ENCODE measurements at places on chromosomes 7 and 10.
A peak's percentile ranks its signal among the peaks of the same experiment; 100 is the strongest.

GRCh38 chr10:91210435-91210834, 10.0 kb upstream of the PCGF5 start:
- DNase-seq: peak; percentile 80

DNA sequence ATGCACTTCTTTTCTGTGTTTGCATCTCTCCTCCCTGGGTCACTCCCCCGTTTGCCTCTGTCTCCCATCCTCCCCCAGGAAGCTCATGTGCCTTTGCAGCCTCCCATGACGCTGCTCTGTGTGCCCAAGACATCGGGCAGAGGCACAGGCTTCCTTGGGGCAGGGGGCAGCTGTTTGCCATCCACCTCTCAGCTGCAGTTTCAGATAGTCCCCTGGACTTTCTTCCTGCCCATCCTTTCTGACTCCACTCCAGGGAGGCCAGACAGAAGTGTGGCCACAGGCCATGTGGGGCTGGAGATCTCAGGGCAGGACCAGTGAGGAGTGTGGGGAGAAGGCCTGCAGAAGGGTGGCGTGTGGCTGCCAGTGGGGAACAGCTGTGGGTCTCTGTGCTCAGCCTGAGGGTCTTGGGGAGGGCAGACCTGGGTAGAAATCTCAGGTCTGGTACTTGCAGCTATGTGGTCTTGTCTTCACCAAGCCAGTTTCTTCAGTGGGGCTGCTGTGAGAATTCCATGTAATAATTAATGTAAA, 10.6 kb upstream of the SAMD8 start:
- DNase-seq: no peak

DNA sequence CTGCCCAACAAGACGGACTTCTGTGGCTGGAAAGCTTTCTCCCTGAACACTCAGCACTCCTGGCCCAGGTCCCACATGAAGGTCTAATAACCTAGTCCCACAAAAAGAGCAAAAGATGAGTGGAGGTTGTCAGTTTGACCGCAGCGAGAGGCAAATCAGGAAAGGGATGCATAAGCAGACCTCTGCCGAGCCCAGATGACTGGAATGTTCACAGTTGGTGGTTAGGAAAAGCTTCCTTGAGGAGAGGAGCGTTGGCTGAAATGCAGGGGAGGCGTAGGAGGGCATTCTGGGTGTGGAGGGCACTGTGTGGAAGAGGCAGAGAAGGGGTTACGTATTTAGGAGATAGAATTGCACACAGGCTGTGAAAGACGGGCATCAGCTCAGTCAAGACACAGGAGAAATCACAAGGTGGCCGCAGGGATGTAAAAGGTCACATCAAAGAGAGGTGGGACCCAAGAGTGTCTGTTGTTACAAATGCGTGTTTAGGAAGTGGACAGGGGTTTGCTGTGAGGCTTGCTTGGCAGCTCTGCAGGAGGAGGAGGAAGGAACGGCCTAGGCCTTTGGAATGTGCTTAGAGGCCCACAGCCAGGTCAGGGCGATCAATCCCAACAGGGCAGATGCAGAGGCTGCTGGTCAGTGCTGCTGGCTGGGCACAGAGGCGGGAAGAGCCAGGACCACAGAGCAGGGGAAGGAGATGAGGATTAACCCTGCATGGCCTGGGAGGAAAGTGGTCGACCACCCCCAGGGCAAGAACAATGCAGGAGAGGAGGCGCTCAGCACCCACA, 133.5 kb downstream of the VIPR2 start:
- DNase-seq: no peak

DNA sequence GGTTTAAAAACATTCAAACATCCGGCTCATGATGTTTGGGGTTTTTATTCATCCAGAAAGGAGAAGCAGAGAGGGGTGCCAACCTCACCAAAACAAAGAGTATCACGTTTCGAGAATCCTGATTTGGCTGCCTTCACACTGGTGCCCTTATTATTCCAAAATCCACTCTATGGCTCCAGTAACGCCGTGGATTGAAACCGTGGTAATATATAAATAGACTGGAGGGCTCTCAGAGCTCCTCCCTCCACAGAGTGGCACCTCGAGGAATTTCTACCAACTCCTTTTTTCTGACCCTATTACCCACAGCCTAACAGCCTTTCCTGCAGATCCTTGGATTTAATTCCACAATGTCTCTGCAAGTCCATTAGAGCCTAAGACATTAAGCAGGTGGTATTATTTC, 353.6 kb downstream of the CRPPA start:
- DNase-seq: no peak

- DNase-seq: no peak
These were observed 284.9 kb upstream of the SEMA3D start for GRCh38 chr7:85471740-85472139.

DNA sequence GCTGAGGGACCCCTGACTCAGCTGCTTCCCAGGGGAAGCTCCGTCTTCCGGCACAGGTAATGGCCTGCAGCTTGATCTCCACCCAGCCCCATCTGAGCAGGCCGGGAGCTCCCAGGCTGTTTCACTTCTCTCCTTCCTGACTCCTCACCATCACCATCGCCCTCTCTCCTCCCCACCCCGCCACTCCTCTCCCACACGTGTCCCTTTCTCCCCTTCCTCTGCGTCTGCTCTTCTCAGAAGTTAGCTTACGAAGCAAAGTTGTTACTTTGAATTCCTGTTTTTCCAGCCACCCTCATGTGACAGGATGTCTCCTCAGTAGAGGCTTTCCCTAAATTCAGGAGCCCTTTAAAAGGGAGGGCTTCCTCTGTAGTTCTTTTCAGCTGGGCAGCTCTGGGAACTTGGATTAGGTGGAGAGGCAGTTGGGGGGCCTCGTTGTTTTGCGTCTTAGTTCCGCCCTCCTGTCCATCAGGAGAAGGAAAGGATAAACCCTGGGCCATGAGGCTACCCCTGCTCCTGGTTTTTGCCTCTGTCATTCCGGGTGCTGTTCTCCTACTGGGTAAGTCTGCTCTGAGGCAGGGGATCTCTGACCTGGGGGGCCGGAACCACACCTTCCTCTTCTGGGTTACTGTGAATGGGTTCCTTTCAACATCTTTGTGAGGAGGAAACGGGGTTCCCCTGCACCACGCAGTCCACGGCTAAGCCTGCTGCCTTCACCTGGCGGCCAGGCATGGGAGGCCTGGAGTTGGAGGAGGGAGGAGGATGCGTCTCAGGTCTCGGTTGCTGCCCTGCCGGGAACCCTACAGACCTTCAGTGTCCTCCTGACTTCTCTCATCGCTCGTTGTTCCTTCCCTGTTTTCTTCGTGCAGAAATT, at the start of gene MRC1:
Gene MRC1 (plus strand): TSS at position 378 of the 871 bp plus-strand sequence. CDS start 118 bp downstream, at position 496.
- no peak for DNase-seq

DNA sequence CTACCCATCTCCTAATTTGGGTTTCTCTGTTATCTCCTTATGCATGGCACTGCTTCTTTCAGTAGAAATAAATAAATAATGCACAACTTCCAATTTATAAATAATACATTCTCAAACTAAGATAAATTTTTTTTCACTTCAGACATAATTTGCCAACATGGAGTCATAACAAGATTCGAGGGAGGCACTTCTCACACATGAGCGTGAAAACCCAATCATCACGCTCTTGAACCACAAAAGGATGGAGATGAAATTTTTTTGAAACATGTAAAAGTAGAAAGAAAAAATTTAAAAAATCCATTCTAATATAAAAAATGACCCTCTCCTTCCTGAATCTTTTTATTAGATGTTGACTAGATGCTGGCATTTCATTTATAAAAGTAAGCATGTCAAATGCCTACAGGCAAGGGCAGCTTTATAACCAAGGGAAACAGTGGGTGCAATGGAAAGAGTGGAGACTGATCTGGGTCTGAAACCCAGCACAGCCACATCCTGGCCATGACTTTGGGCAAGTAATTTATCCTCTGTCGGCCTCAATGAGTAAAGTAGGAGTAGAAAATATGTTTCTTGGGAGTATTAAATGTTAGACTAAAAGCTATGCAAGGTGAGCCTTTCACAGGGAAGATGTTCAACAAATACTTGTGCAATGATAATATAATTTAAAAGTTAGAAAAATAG, 185.0 kb downstream of the STK31 start:
- no peak for DNase-seq

DNA sequence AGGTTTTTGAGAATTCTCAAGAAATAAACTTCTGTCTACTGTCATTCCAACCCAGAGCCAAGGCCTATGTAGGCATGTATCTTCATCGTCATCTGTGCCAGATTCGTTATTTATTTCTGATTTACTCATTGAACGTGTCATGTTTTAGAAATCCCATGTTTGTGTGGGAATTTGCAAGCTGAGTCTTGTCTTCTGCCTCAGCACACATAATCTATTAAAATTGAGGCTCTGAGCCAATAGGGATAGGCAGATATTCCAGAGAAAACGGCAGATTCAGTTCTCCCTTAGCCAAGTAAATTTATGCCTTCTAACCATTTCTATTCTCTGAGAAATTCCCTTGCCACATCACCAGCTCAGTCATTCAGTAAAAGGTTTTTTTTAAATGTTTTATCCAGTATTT, 444.6 kb downstream of the REEP3 start:
- no peak for DNase-seq

DNA sequence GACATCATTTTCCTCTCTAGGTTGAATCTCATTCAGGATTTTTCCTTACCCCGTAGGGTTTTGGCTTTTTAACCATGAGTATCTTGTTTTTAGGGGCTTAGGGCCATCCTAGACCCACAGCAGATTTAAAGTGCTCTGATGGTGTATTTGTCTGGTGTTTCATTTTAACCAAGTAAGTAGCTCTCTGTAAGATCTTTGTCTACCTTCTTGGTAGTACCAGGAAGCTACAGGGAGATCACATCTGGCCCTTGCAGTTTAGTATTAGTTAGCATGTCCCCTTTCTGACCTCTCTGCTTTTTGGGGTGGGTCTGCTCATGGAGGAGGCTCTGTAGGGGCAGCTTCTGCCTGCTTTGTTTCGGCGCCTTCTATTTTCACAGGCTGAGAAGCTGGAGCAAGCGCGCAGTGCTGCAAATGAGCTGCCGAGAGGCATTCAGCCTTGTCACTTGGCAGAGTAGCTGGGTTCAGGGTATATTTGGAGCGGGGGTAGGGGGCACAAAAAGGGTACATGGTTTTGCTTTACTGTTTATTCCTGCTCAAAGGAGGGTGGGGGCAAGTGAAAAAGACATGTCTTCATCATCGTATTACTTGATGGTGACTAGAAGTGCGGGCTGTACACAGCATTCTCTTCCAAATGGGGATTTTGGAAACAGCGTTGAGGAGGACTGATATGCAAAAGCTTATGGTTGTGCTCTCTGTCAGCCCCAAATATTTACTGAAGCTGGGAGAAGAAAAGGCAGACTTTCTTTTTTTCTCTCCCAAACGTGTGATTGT, 146.3 kb downstream of the CELF2 start:
- no peak for DNase-seq

All from colonic mucosa (tissue), 4 donors.